ENCODE measurements at places on chromosomes 7 and 10.

DNA sequence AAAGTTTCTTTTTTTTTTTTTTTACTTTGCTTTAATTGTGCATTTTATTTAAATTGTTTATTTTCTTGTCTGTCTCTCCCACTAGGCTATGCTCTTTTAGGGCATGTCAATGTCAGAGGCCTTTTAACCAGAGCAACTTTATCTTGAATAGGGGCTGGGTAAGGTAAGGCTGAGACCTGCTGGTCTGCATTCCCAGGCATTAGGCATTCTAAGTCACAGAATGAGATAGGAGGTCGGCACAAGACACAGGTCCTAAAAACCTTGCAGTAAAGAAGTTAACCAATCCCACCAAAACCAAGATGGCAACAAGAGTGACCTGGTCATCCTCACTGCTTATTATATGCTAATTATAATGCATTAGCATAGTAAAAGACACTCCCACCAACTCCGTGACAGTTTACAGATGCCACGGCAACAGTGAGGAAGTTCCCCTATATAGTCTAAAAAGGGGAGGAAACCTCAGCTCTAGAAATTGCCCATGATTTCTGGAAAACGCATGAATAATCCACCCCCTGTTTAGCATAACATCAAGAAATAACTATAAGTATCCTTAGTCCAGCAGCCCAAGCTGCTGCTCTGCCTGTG is 47.0 kb upstream of the FRMD4A start:
- no peak for DNase-seq

- DNase-seq = no peak
Observed at GRCh38 chr10:636016-636730, 53.3 kb downstream of the DIP2C start.

DNA sequence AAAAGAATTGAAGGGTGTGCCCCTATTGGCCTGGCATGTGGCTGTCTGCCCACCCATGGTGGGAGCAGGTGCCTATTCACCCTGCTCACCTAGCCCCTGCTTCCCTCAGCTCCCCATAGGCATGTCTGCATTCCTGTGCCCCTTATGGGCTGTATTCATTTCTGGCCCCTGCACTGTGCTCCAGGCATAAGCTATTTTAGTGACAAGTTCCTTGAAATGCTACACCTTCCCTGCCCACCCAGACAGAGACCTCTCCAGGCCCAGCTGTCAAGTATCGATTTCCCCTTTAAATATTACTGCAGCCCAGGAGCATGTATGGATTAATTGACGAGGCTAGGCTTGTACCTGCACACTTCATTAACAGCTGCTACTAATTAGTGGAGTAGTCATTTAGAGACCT is 235.4 kb downstream of the RPS24 start:
- DNase-seq = no peak

DNA sequence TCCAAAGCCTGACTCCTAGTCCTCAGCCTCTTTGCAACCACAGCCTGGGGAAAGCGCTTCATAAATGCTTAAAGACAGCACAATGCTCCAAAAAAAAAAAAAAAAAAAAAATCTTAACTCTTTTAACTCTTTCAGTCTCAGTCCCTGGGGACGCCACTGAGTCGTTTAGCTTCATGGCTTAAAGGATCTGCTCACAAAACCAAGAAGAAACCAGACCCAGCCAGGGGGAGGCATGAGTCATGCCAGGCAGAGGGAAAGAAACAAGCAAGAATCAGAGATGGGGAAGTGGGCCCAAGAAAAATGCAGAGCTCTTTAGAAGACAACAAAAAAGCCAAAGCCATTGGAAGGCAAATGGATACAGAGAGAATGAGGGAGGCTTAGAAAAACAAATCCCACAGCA is 32.5 kb upstream of the DOCK1 start:
- no peak for DNase-seq

DNA sequence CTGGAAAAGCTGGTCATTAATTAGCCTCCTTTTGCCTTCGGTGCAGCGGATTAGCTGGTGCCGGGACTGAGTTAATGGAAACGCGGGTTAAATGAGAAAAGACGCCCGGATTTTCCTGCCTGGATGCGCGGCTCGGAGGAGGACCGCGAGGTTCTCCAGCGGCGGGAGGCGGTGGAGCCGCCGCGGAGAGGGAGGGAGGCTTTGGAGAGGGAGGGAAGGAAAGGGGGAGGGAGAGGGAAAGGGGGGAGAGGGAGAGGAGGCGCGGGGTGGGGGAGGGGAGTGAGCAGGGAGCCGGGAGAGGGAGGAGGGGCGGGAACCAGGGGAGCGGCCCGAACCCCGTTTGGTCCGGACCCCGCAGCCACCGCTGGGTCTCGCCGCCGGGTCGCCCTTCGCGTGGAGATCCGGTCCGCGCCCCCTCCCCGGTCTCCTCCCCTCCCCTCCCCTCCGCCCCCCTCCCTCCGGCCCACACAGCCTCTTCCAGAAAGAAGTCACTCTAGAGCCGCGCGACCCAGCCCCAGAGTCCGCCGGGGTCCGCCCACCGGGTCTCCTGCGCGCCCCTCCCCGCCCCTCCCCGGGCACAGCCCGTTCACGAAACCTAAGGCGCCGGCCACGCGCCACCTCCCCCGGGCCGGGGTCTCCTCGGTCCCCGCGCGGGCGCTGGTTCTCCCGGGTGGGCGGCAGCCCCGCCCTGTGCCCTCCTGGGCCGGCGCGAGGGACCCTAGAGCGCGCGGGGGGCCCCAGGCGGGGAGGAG is 347.5 kb downstream of the DNAJB6 start:
- DNase-seq = no peak

DNA sequence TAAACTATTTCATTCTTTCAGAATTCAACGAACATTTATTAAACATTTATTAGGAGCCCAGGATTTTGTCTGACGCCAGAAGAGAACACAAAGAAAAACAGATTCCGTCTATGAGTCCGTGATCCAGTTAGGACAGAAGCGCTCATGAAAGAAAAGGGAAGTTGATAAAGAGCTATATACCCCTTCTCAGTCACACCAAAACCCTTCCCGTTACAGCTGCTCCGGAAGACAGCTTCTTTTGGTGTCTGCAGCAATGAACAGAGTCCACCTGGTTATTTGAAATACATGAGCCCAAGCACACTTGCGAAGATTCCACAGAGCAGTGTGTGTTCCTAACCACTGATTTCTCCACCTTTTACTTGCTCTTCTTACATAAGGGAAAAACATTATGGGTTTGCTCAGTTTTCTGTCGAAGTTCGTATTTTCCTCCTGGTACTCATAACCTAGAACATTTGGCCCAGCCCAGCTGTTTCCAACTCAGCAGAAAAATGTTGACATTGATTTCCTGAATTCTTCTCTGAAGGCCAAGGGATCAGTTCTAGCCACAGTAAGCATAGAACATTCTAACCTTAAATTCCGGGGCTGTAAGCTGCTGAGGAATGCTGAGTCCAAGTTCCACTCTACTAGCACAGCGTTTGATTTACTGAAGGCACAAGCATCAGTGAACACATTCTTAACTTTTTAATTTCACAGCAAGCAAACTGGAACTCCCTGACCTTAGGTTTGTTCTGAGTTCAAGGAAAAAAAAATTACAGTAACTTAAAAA is 206.5 kb downstream of the SORCS1 start:
- no peak for DNase-seq

GRCh38 chr7:49273897-49274296 is 349.6 kb downstream of the CDC14C start:
- no peak for DNase-seq

GRCh38 chr7:2997014-2997413 is 46.7 kb downstream of the CARD11 start:
- no peak for DNase-seq

DNA sequence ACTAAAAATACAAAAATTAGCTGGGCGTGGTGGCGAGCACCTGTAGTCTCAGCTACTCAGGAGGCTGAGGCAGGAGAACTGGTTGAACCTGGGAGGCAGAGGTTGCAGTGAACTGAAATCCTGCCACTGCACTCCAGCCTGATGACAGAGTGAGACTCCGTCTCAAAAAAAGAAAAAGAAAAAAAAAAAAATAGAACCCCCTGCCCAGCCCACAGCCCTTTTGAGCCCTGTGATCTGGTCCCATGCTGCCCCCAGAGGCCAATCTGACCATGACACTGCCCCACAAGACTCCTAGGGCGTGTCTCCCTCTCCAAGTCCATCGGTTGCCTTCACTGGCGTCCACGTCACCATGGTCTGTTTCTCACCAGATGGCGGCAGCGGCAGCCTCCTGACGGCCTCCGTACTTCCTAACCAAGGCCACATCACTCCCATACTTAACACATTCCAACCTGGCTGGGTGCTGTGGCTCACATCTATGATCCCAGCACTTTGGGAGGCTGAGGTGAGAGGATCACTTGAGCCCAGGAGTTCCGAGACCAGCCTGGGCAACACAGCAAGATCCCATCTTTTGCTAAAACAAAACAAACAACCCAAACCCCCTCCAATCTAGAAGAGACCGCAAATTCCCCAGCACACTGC is 18.0 kb downstream of the STX1A start:
- peak; percentile 43 for DNase-seq

DNA sequence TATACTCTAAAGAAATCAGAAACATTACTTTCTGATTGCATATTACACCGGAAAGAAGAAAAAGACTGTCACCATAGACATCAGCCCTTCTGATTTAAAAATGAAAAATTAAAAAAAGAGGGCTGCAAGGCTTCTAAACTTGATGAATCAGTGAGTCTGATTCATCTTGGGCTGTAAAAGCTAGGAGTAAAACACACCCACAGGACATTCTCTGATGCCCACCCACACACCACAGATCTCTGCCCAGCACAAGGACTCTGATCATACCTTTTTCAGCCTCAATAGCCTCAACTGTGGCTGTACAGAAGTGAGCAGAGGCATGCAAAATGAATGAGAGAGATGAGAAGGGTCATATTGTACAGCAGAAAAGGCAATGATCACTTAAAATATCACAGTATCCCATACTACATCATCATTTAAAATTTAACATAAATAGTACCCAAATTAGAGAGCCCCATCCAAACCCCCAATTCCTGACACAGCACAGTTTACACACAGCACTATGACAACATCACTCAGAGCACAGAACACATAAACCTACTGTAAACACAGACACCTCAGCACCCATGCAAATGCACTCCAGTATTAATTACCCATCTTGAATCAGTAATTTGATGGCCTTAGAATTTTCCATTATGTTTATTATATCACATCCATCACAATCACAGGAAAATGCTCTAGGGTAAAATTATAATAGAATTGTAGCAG is 6.4 kb upstream of the MSS51 start:
- peak; percentile 21 for DNase-seq

- no peak for DNase-seq
Observed at GRCh38 chr7:5519515-5519928, 95.9 kb upstream of the TNRC18 start.

- no peak for DNase-seq
Observed at GRCh38 chr10:113594652-113595051, 41.8 kb downstream of the HABP2 start.

GRCh38 chr7:155536451-155536850 is 9.9 kb downstream of the CNPY1 start:
- no peak for DNase-seq

DNA sequence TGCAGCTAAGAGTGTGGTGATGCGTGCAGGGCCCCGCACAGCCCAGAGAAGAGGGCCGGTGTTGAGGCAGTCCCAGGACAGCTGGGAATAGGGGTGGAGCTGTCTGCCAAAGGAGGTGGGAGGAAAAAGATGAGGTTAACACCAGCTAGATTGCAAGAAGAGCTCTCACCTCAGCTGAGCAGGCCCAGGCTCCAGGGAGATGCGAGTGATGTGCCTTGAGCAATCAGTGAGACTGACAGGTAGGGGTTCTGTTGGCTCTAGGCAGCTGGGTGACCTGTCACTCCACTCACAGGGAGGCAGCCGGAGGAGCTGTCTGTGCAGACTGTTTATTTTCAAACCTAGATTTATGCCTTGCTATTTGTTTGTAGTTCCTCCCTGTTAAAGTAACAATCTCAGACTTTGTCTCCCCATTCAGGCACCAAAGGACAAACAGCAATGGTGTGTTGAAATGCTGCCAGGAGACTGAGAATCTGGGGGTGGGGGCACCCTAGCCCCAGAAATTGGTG is 205.1 kb upstream of the CXCL12 start:
- no peak for DNase-seq

- no peak for DNase-seq
Observed at GRCh38 chr10:108629834-108630233, 1293.5 kb downstream of the XPNPEP1 start.

- DNase-seq = no peak
Observed at GRCh38 chr7:16776053-16776452, 22.5 kb downstream of the TSPAN13 start.

DNA sequence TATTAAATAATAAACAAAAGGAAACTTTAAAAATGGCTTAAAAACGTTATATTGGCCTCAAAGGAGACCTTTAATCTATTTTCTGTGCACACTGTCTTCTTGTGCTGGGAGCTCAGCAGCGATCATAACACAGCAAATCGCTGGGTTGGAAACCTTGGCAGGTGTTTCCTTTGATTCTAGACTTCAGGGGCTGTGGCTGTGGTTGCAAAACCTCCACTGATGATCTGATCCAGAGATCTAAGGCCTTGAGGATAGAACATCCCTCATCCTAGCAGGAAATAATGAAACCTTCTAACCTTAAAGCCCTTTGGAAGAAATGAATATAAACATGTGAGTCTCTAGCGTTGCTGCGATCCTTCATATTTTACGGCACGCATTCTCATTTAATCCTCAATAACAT is 29.8 kb downstream of the CDHR3 start:
- no peak for DNase-seq

DNA sequence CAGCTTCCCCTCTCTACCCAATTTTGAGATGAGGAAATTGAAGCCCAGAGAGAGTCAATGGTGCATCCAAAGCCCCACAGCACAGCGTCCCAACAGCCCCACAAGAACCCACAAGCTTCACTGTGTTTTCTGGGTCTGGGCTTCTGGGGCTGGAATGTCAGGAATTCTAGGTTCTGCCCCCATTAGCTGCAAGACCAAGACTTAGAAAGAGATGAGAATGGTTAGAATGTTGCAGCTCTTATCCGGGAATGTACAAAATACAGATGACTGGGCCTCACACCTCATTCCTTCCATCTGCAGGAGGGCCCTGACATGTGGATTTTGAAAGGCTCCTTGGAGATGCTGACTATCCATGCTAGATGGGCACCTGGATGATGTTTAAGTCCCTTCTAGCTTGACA is 6.0 kb upstream of the SGPL1 start:
- DNase-seq = no peak

DNA sequence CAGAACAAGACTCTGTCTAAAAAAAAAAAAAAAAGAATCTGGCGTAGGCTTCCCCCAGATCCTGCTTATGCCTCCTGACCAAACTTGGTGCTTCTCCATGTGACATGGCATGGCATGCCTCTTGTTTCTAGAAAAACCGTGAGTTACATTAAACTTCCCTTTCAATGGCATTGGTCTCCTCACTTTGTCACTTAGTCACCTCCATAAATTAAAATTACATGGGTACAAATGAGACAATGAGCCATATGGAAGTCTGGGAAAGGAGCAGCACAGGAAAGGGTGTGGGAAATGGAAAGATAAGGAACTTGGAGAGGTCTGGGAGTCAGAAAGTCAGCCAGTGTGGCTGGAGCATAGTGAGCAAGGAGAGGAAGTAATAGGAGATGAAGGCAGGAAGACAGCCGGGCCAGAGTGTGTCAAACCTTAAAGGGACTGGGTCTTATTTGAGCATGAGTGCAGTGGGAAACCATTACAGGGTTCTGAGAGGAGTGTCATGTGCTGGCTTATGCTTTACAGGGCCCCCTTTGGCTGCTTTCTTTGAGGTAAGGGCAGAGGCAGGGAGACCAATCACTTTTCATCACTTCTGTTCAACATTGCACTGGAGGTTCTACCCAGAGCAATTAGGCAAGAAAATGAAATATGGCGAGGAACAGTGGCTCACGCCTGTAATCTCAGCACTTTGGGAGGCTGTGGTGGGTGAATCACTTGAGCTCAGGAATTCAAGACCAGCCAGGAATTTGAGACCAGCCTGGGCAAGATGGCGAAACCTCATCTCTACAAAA is 21.3 kb upstream of the ZMIZ2 start:
- DNase-seq = no peak
